Stimulated activated CD4-positive, alpha-beta T cell treated with anti-CD3 and anti-CD28 coated beads, Interleukin-4, amount 100 ng/mL, for 24 hours (primary cell): ENCODE measurements at places on chromosomes 16 and 17.

GRCh38 chr16:56262148-56262547, 70.9 kb downstream of the GNAO1 start:
- DNase-seq, result peak; percentile 32

DNA sequence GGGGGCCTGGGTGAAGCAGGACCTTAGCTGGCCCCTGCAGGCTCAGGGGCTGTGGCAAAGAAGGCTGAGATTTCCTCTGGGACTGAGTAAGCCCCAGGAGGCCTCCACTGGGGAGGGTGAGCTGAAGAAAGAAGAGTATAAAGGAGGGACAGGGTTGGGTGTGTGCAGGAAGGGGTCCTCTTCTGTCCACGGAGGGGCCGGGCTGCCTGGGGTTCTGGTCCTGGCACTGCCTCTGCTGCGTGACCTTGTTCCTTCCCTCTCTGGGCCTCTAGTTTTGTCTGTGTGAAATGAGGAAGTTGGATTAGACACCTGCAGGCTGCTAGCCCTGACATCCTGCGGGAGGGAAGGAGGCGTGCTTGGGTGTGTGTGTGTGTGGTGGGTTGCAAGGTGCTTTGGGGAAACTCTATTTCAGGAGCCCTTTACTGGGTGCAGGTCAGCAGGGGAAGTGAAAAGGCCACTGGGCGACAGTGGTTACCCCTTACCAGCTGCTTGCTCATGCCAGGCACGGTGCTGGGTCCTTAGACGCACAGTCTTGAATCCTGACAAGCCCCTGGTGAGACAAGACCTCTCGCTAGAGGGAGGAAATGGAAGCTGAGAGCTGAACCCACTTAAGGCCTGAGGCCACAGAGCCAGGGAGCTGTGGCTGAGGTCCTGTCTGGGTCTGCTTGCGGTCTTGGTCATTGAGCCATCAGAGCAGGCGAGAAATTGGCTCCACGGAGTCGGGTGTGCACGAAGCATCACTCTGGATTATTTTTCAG, 60.7 kb downstream of the OR1D5 start:
- no peak for DNase-seq

GRCh38 chr17:77800816-77801215, 157.7 kb upstream of the TNRC6C start:
- DNase-seq, result no peak

- DNase-seq, result peak; percentile 54
Measured at GRCh38 chr17:75240394-75241142, 20.8 kb downstream of the GGA3 start.
